ENCODE measurements at places on chromosomes 7 and 10.

- no peak for DNase-seq
Measured at GRCh38 chr7:149161241-149161848, 14.1 kb downstream of the ZNF398 start.

- DNase-seq = no peak
Measured at GRCh38 chr10:95756041-95756761, at the start of gene ENTPD1. Gene ENTPD1 (plus strand): TSS chr10:95756163. CDS start chr10:95756240, 77 bp downstream.

DNA sequence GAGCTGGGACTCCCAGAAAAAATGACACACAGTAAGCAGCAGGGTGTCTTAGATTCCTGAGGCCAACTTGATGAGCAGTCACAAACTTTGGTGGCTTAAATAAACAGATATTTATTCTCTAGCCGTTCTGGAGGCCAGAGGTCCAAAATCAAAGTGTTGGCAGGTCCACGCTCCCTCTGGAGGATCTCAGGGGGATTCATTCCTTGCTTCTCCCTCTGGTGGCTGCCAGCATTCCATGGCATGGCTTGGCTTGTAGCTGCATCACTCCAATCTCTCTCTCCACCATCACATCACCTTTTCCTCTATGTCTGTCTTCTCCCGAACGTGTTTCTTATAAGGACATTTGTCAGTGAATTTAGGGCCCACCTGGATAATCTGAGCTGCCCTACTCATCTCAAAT lies 98.4 kb downstream of the OSBPL3 start:
- no peak for DNase-seq

DNA sequence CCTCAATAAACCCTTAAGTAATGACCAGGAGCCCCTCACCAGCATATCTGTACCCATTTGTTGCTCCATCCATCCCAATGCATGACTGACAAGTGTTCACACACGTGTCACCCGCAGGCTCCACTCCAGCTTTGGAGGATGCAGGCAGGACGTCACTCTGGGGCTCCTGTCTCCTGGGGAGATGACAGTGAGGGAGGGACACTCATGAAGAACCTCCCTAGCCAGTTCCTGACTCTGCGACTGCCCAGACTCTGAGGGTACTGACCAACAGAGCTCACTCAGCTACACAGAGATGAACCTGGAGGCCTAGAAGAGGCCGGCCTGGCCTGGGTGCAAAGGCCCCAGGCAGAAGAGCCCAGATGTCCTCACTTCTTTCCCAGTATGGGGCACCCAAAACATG lies 135.1 kb upstream of the RET start:
- no peak for DNase-seq

DNA sequence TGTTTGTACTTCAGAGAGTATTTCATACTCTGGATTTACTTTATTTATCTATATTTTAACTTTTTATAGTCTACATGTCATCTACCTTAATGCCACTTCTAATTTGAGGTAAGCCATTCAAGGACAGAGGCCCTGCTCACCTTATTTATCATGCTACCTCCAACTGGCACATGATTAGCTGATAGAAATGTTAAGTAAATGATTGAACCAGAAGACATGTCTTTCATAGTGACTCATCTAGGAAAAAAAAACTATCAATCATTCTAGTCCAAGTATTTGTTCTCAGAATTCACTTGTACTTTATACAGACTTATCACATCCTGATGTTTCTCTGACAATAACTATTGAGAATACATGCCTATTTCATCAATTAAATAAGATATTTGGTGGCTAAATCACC lies 856.3 kb downstream of the XPNPEP1 start:
- DNase-seq = no peak

All from dermis microvascular lymphatic vessel endothelial cell (primary cell).